ENCODE measurements at places on chromosomes 4 and X.
A peak's percentile ranks its signal among the peaks of the same experiment; 100 is the strongest.

- no peak for DNase-seq
These were observed 4.4 kb downstream of the UNC5C start for GRCh38 chr4:95544113-95545103.

GRCh38 chr4:3291411-3291968 is 1.3 kb upstream of the RGS12 start:
- DNase-seq, result peak; percentile 90

GRCh38 chr4:182325397-182325796 is 82.2 kb downstream of the TENM3 start:
- DNase-seq, result no peak

GRCh38 chrX:16479206-16479869 is 170.6 kb upstream of the S100G start:
- no peak for DNase-seq

- no peak for DNase-seq
These were observed 112.6 kb downstream of the EFNB1 start for GRCh38 chrX:68941385-68941952.

- DNase-seq, result no peak
These were observed 142.2 kb upstream of the KCNIP4 start for GRCh38 chr4:22090661-22091351.

DNA sequence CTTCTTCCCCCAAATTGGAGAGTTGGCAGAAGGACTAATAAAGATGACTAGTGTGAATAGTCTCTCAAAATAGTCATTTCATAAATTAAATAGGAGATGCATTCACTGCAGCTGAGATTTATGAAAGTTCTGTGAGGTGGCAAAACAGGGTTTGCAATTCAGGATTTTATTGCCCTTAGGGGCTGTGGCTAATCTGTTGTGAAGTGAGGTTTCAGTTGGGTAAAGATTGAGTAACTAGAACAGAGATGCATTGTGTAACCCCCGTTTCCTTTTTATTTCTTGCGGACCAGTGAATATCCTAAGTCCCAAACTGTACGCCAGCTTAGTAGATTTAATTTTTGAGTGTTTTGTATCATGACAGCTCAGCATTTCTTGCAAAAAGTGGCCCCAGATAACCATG is 16.2 kb upstream of the SCRG1 start:
- no peak for DNase-seq

GRCh38 chrX:101493225-101493624 is 8.0 kb downstream of the ARMCX4 start:
- no peak for DNase-seq

DNA sequence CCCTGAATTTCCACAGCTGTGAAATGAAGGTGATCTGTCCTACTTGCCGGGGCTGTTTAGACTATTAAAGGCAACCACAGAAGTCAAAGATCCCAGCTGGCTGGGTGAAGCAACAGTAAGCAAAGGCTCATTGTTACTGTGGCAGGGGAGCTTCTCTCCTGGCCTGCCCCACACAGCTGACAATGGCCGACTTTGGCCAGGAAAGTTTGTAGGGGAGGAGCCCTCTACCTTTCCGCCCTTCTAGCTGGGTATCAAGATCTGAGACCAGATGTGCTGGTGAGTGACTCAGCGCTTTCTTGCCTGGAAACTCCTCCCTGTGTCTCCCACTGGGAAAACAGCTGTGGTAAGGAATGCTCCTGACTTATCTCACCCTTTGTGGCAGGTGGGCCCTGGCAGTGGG is 21.1 kb downstream of the RASSF6 start:
- no peak for DNase-seq

DNA sequence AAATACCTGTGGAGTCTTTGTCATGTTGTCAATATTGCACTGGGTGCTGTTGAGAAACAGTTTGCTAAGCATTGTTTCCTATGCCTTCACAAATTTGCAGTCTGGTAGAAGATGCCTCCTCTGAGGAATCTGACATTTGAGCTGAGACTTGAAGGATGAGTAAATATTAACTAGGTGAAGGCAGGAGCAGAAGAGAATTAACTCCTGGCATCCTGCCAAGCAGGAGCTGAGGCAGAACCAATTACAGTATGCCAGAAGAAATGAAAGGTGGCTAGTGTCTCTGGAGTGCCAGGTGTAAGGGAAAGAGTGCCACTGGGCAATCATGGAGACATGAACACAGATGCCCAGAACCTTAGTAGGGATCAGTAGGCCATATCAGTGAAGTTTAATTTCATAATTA is 1778.2 kb upstream of the PCDH10 start:
- peak; percentile 78 for DNase-seq

- DNase-seq, result peak; percentile 28
These were observed 49.6 kb downstream of the SMAD1 start for GRCh38 chr4:145531223-145531622.
